ENCODE measurements at places on chromosomes 1 and 21. TPM values are rescaled to one million over a fixed set of nuclear protein-coding genes. Genes with fewer than 3 reads are reported as not detected.

ZBTB18 gene
- 62.8 TPM for total RNA-seq

BRDT gene
- total RNA-seq: not detected

UBASH3A gene
- total RNA-seq: 79.3 TPM

DNA sequence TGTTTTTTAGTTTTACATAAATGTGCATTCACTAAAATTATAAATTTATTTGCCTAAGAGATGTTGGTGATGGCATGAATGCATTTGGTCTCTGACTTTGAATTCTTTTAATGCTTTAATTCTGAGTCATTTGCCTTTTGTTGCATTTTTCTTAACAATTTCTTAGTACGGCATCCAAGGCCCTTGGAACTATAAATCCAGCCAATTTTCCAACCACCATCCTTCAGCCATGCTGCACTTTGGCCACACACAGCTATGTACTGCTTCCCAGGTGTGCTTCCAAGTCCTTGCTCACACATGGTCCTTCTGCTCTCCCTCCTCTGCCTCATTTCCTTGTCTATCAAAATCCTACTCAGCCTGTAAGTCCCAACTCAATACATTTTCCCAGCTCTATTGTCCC is 161.0 kb downstream of the DHRS3 start:
- DNase-seq: no peak

DNA sequence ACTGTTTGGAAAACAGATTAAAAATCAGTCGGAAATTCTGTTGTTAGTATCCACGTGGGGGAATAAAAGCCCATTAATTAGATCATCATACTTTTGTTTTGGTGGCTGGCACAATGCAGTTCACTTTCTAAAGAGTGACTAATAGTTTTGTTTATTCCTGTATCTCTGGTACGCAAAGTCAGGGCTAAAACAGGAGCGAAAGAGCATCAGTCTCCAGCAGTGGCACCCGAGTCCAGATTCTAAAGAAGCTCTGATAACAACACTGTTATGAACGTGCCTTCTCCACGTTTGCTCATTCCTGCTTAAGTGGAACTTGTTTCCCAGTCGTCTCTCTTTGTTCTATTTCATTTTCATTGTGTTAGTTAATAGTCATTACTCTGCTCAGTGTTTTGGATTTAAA is 69.6 kb downstream of the HSPA13 start:
- no peak for DNase-seq

- DNase-seq: no peak
Measured at GRCh38 chr1:234782791-234783190, 172.8 kb upstream of the IRF2BP2 start.

DNA sequence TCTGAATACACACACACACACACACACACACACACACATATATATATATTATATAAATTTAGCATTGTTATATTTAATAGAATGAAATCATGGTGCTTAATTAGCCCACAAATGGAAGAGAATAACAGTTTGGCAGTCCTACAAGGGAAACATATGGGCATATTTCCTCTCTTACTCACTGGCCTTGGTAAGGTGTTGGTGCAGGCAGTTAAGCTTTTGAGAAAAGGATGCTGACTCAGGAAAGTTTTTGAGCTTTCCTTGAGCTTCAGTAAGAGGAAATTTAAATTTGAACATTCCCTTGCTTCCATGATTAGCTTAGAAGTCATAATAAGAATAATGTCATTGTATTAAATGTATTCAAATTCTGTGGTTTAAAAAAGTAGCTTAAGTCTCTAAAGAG is 37.0 kb upstream of the B3GALT5 start:
- DNase-seq: no peak
